ENCODE measurements at places on chromosomes 3 and 15.
A peak's percentile ranks its signal among the peaks of the same experiment; 100 is the strongest.

DNA sequence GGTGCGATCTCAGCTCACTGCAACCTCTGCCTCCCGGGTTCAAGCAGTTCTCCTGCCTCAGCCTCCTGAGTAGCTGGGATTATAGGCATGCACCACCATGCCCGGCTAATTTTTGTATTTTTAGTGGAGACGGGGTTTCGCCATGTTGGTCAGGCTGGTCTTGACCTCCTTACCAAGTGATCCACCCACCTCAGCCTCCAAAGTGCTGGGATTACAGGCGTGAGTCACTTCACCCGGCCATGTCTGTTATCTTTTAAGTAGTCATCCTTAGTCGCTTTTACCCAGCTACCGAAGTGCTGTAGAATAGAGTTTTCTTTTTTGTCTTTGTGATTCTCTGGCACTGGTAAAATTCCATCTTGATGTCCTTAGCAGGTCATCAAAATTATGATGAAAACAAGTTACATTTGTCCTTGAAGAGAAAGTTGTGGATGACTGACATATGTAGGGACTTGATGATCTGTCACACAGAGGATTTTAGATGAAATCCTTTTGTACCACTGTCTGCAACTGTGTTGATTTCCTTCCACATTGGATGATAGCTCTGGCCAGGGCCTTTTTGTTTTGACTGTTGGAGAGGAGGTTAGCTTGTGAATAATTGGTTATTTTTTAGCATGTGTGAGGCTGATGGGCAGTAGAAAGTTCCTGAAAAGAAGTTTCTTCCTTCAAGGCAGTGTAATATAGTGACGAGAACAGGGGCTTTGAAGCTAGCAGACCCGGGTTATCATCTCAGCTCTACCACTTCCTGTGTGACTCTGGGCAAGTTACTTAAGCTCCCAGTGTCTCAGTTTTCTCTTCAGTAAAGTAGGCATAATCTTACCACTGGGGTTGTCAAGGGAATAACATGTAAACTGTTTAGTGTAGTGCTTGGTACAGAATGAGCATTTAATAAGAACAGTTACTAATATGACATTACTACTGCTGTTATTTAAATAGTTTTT lies 18.8 kb downstream of the ATG7 start:
- peak; percentile 77 for DNase-seq

DNA sequence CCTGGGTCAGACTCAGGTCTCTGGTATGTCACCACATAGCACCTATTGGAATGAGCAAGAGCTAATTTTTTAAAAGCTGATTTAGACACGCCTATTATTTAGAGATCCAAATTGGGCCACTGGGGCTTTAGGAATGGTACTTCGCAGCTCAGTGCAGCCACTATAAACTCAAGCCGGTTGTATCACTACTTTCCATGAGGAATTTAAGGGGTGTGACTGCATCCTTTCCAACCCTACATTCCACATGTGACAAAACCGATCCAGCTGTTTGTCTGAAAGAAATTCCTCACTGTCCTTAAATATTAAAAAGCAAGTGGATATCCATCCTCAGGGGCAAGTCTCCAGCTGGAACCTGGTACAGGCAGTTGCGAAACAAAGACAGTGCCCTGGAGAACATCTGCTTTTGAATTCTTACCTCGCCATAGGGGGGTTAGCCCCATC lies 12.8 kb downstream of the VGLL3 start:
- DNase-seq: no peak

DNA sequence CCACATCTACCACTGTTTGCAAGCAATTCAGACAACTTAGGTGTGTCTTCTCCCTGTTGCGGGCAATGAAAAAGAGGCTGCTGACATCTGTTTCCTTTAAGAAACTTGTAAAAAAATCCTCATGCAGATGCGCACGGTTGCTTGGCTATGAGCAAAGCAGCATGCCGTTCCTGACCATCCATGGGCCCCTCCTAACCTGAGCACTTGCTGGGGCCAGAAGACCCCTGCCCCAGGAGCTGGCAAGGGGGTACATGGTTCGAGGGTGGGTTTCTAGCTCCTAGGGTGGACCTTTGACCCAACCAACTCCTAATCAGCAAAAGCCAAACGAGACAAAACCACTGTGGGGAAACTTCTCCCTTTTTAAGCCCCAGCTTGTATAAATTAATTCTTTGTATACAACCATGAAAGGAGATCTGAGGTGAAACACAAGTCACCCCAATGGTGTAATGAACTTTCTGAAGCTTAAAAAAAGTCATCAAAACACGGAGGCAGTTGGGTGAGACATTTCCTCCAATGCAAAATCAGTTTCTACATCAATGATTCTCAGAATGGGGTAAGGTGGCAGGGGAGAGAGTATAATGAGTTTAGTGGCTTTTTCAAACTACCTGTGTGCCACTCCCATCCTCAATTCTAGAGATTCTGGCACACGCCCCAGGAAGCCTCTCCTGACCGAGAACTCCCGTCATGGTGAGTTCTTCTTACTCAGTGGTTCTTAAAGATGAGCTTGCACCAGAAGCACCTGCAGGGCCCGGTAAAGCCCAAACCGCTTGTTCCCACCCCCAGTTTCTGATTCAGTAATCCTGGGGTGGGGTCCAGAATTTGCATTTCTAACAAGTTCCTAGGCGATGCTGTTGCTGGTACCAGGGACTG lies 44.1 kb downstream of the CPN2 start:
- peak; percentile 23 for DNase-seq

DNA sequence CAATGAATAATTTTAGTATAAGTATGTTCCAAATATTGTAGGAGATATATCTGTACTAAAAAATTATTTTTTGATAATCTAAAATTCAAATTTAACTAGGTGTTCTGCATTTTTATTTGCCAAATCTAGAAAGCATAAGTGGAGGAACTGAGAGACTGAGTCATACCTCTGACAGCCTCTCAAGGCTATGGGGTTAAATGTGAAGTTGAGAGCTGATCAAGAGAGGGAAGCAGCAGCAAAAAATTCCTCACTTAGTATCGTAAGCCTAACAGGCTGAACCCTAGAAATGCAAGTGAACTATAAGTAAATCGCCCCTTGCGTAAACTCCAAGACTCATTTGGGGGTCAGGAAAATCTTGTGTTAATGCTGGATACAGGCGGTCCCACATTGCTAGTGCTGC lies 12.8 kb upstream of the TOPAZ1 start:
- DNase-seq: no peak

DNA sequence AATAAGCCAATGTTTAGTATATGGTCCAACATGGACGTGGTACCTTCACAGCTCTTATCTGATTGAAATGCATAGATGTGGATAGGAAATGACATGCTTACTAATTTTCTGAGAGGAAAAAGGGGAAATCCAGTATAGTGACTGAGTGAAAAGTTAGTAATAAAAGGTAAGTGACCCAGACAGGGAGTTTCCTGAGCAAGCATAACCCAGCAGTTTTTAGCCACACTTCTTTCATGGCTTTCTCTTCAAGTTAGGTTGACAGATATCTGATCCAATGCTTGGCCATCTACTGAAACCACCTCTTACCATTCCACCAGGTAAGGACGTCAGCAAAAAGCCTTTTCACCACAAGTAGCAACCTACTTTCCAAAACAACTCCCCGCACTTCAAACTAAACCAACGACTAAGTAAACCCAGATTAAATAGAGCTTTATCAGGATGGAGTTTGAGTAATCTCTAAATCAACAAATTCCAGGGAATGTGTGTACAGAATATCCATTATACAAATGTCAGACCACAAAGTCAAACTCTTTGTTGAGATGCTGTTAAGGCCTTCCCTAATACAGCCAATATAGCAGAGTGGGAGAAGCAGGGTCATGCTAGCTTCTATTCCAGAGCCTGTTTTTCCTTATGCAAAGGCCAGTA lies 329.7 kb downstream of the RORA start:
- peak; percentile 52 for DNase-seq
